ENCODE measurements at places on chromosomes 11 and 22.

GRCh38 chr11:36865846-36866245 is 267.8 kb upstream of the RAG2 start:
- no peak for DNase-seq

DNA sequence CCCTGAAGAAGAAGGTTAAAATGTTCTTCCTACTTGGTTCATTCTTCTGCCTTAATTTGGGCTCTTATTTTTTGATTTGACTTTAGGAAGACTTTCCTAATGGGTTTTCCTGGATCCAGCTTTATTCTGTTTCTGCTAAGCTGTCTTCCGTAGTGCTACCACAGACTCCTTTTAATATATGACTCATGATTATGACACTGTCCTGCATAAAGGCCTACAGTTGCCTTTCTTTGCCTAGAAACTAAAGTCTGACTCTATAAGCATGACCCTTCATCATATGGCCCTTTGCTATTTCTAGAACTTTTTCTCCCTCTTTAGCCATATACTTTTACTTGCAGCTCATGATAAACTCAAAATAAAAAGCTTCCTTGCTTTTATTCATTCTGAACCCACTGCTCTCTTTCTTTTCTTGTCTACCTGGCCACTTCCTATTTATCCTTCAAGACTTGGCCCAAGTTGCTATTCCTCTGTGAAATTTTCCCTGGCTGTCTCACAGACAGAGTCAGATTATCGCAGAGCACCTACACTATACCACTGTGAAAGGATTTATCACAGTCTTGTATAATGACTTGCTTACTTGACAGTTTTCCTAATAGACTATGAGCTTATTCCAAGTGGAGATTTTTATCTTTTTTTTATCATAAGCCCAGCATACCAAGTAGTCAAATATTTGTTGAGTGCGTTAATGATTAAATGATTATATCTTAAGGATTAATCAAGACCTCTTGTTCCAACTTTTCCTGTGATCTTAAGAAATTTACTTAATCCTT is 24.7 kb downstream of the TBCEL start:
- DNase-seq: no peak

- DNase-seq: no peak
Measured at GRCh38 chr22:46453006-46453828, 84.2 kb downstream of the CELSR1 start.

DNA sequence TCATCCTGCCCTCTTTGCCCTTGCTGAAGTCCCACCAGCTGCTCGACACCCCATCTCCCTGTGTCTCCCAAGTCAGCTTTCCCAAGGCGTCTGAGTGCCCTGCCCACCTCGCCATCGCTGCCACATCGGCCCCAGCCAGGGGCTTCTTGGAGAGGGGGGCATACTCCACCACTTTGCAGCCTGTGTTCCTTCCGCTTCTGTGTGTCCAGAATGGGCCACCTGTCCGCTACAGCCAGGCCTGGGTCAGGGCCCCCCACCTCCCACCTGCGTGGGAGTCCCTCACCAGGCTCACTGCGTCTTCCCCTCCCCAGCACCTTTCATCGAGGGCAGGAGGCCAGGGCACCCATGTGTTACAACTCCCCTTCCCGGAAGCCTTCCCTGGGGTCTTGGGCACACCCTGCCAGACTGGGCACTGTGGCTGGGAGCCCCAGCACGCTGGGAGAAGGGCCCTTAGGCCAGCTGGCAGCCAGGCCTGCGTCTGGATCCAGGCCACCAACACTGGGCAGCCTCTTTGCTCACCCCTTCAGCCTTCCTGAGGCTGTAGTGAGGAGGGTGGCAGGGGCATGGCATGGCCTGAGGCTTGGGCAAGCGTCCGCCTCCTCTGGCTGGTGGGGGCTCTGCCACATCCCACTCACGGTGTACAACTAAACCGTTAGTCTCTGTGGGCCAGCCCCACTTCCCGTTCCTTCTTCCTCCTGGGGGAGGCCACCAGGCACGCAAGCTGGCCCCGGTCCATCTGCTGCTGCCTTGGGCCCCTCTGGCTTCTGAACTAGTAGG is 13.4 kb downstream of the CPT1A start:
- no peak for DNase-seq

DNA sequence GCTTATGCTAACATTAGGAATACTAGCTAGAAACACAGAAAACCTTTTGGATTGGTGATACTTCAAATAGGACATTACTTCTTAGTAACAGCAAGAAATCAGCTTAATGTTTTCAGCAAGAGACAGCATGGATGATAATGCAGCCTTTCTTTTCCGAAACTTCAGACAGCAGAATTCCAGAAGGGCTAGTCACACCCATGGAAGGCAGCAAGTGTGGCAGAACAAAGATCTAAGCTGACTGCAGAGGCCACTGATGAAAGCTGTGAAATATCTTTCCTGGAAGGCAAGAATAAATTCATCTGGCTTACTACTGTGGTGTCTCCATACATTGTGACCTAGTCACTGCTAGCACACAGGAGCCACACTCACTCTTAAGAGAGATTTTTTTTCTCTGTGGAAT is 100.3 kb downstream of the CCDC83 start:
- peak; percentile 41 for DNase-seq

DNA sequence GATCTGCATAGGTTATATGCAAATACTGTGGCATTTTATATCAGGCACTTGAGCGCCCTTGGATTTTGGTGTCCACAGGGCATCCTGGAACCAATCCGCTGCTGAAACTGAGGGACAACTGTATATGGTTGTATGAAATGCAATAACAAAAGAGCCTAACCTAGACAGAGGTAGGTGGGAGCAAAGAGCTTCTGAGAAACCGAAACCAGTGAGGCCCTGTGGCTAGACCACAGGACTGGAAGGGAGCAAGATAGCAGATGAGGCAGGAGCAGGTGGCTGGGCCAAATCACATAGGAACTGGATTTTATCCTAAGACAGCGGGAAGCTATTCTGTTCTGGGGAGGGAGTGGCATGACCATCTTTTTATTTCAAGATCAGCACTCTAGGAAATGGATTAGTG is 30.1 kb downstream of the RCN1 start:
- no peak for DNase-seq

Measured in SJSA1 (cell line).